ENCODE measurements at places on chromosomes 13 and 19. TPM values are rescaled to one million over a fixed set of nuclear protein-coding genes. Genes with fewer than 3 reads are reported as not detected.

- H3K4me1 ChIP-seq = no peaks in the 10 kb centered on the region
- H3K27me3 ChIP-seq = no peaks in the 10 kb centered on the region
- H3K27ac ChIP-seq = no peak overlapping the region
- DNase-seq = peak; percentile 13
Measured at GRCh38 chr13:41222259-41222852, 28.0 kb upstream of the KBTBD7 start.

DNA sequence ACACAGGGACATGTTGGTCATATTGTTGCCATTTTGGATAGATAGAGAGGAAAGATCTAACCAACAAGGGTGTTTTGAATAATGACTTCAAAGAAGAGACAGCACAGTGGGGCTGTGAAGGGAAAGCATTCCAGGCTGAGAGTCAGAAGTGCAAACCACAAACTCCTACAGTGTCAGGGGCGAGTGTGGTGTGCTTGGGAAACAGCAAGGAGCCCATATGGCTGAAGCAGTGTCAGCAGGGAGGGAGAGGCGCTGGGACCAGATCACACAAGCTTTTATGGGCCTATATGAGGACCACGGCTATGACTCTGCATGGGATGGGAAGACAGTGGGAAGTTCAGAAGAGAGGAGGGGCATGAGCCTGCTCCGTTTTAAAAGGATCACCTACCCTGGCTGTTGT, 166.4 kb downstream of the MYO16 start:
- no peak overlapping the region for H3K4me3 ChIP-seq
- no peak for DNase-seq
- H3K27ac ChIP-seq = no peak overlapping the region

ZNF99 gene
- 0.02 TPM for polyA plus RNA-seq

PSG6 gene
- polyA plus RNA-seq = 0.11 TPM

GRCh38 chr13:85019121-85019520, 780.1 kb downstream of the SLITRK6 start:
- no peaks in the 10 kb centered on the region for H3K4me1 ChIP-seq
- DNase-seq = no peak
- H3K36me3 ChIP-seq = no peaks in the 10 kb centered on the region
- no peaks in the 10 kb centered on the region for H3K27me3 ChIP-seq

SYNE4 gene
- polyA plus RNA-seq = 5.8 TPM

PINLYP gene
- 12.3 TPM for polyA plus RNA-seq

URAD gene
- polyA plus RNA-seq = 0.39 TPM

DNA sequence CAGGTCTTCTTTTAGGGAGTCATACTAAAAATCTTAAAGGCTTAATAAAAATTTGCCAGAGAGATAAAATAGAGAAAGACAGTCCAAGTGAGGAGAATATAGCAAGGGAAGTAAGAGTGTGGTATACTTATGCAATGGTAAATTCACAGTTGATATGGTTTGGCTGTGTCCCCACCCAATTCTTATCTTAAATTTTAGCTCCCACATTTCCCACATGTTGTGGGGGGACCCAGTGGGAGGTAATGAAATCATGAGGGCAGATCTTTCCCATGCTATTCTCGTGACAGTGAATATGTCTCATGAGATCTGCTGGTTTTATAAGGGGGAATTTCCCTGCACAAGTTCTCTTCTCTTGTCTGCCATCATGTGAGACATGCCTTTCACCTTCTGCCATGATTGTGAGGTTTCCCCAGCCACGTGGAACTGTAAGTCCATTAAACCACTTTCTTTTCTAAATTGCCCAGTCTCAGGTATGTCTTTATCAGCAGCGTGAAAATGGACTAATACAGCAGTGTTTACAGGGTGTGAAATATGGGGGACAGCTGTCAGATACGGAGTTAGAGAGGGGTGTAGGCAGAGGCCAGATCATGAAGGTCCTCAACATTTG, 115.4 kb downstream of the UGGT2 start:
- H3K27me3 ChIP-seq = no peaks in the 10 kb centered on the region
- DNase-seq = no peak
- no peaks in the 10 kb centered on the region for H3K4me1 ChIP-seq
- H3K27ac ChIP-seq = no peak overlapping the region
- H3K36me3 ChIP-seq = no peaks in the 10 kb centered on the region
- H3K4me3 ChIP-seq = no peak overlapping the region

DNA sequence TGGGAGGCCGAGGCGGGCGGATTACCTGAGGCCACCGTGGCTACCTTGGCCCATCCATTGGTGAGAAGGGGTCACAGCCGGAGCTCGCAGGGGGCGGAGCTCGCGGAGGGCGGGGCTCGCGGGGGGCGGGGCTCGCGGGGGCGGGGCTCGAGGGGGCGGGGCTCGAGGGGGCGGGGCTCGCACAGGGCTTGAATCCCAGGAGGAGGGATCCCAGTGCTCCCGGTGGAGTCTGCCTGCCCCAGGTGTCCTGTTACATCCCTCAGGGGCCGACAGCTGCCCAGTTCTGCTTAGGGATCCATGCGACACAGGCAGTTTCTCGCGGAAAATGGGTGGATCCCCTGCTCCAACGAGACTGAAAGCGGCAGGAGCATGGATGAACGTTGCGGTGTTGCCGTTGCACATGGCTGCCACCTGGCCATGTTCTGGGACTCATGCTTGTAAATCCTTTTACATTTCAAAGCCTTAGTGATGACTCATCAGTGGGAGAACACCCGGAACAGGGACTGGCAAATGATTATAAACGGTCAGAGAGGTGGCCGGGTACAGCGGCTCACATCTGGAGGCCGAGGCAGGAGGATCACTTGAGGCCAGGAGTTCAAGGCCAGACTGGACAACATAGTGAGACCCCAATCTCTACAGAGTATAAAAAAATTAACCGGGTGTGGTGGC, 25.1 kb downstream of the TMPRSS9 start:
- no peak for DNase-seq
- peaks cover 28% of the 10 kb centered on the region for H3K27me3 ChIP-seq
- H3K36me3 ChIP-seq = no peaks in the 10 kb centered on the region
- H3K4me3 ChIP-seq = no peak overlapping the region
- no peak overlapping the region for H3K27ac ChIP-seq

GRCh38 chr19:46731584-46731983, 14.3 kb upstream of the FKRP start:
- no peaks in the 10 kb centered on the region for H3K27me3 ChIP-seq
- no peak overlapping the region for H3K27ac ChIP-seq
- DNase-seq = no peak
- no peak overlapping the region for H3K4me3 ChIP-seq
- H3K36me3 ChIP-seq = peaks cover 90% of the 10 kb centered on the region
- peaks cover 10% of the 10 kb centered on the region for H3K4me1 ChIP-seq

DNA sequence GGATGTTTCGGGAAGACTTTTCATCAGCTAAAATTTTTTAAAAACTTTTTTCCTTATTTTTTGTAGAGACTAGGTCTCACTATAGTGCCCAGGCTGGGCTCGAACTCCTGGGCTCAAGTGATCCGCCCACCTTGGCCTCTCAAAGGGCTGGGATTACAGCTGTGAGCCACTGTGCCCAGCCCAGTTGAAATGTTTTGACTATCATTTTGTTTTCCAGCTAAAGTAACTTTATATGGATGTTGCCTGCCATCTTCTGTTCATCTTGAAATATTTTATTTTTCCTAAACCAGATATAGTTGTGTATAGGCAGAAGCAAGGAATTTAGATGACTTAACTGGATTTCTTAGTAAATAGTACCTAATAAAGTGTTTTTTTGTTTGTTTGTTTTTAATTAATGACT, 7.0 kb downstream of the CAB39L start:
- H3K27ac ChIP-seq = no peak overlapping the region
- DNase-seq = no peak
- no peaks in the 10 kb centered on the region for H3K4me1 ChIP-seq

GRCh38 chr13:31224963-31225559, 25.3 kb downstream of the B3GLCT start:
- no peaks in the 10 kb centered on the region for H3K27me3 ChIP-seq
- H3K36me3 ChIP-seq = no peaks in the 10 kb centered on the region
- no peak for DNase-seq
- H3K4me1 ChIP-seq = peaks cover 8% of the 10 kb centered on the region

NCR1 gene
- 0.46 TPM for polyA plus RNA-seq

DNA sequence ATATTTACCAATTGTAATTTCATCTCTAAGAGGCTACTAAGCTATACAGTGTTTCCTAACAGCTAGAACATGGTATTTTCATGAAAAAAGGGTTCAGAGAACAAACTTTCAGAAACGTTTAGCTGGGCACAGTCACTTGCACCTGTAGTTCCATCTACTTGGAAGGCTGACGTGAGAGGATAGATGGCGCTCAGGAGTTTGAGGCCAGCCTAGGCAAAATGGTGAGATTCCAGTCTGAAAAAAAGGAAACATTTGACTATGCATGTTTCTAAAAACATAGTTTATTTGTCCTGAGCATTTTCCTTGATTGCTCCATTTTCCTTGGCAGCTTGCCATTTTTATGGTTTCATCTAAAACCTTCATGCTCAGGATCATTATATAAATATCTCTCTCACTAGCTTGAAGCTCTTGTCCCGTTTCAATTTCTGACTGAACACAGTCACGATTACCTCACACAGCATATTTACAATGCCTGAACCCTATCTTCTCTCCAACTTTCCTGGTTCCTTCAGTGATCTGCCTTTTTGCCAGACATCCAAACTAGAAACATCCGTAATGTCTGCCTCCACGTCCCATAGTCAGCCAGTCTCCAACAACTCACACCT, 200.8 kb downstream of the RGCC start:
- no peak overlapping the region for H3K27ac ChIP-seq
- no peaks in the 10 kb centered on the region for H3K27me3 ChIP-seq
- no peaks in the 10 kb centered on the region for H3K36me3 ChIP-seq
- H3K4me1 ChIP-seq = no peaks in the 10 kb centered on the region
- no peak for DNase-seq
- no peak overlapping the region for H3K4me3 ChIP-seq

GRCh38 chr13:111584101-111584672, 263.7 kb downstream of the TEX29 start:
- no peak for DNase-seq
- H3K27me3 ChIP-seq = no peaks in the 10 kb centered on the region
- H3K27ac ChIP-seq = no peak overlapping the region
- no peak overlapping the region for H3K4me3 ChIP-seq
- H3K4me1 ChIP-seq = no peaks in the 10 kb centered on the region

- DNase-seq = no peak
- no peak overlapping the region for H3K27ac ChIP-seq
- no peaks in the 10 kb centered on the region for H3K36me3 ChIP-seq
Measured at GRCh38 chr13:112443191-112443994, 67.2 kb downstream of the SPACA7 start.

C1QTNF9B gene
- polyA plus RNA-seq = 0.34 TPM

SMIM44 gene
- not detected for polyA plus RNA-seq

DNA sequence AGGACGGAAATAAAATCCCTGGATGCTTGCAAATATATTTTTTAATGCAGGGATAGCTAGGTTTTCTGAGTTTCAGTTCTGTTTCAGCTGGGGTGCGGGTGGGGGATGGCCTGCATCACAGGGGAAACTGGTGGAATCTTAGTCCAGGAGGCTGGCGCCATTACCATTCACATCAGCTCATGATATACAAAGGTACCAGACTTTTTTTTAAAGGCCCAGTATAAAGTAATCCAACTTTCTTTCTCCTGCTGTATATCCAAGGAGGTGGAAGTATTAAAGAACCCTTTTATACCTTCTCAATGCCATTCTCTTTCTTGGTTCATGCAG, 343.8 kb downstream of the KCNRG start:
- H3K4me3 ChIP-seq = no peak overlapping the region
- H3K27ac ChIP-seq = no peak overlapping the region
- peaks cover 22% of the 10 kb centered on the region for H3K4me1 ChIP-seq
- DNase-seq = no peak
- H3K27me3 ChIP-seq = no peaks in the 10 kb centered on the region
- no peaks in the 10 kb centered on the region for H3K36me3 ChIP-seq

DNA sequence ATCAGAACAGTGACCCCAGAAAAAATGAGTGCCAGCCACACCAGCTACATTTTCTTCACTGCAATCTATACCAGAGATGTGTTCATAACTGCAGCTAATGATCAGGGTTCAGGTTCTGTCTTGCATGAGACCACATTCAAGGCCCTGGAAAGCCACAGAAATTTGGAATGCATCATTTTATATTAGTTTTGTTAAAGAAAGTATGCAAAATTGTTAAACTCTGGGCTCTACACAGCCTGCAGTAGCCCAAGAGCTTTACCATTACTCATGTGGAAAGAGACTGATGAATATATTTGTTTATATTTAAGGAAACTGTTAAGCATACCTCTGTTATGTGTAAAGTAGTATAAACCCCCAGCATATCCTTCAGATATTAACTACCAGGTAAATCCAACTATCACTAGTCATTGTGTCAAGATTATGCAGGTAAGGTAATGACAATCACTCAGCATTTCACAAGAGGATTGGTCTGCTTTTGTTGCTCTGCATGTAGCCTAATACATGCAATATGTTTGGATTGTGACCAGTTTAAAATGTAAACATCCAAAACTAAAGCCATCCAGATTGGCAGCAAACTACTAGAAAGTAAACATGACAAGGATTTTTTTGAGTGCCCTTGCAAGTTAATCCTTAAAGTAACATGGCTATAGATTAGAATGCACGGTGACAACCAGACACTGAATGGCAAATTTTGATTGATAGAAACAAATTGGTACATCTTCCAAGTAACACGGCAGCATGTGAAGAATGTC, 429.1 kb upstream of the ARGLU1 start:
- no peak overlapping the region for H3K4me3 ChIP-seq
- no peaks in the 10 kb centered on the region for H3K36me3 ChIP-seq
- no peak overlapping the region for H3K27ac ChIP-seq
- H3K4me1 ChIP-seq = no peaks in the 10 kb centered on the region

DNA sequence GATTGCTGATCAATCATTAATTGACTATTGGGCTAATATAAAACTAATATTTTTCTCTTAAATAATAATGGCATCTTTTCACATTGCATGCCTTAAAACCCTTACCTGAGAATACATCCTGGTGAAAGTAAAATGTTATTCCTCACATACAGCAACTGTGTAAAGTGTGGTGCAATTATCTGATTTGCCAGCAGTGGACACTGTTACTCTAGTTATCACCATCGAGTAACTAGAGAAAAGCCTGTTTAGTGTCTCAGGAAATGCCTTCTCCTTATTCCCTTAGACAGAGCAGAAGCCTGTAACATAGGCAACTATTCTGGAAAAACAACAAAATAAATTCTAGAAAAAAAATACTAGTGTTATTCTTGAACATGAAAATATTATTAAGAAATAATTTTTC, 459.8 kb downstream of the FGF14 start:
- no peaks in the 10 kb centered on the region for H3K4me1 ChIP-seq
- H3K36me3 ChIP-seq = no peaks in the 10 kb centered on the region
- no peak overlapping the region for H3K4me3 ChIP-seq
- no peak overlapping the region for H3K27ac ChIP-seq
- no peak for DNase-seq

- H3K4me3 ChIP-seq = peak overlapping the region; percentile 87
- peaks cover 5% of the 10 kb centered on the region for H3K4me1 ChIP-seq
- H3K27me3 ChIP-seq = no peaks in the 10 kb centered on the region
- DNase-seq = peak; percentile 16
- no peaks in the 10 kb centered on the region for H3K36me3 ChIP-seq
Measured at GRCh38 chr13:72726726-72727416, 558 bp downstream of the MZT1 start.

- no peaks in the 10 kb centered on the region for H3K27me3 ChIP-seq
- peaks cover 18% of the 10 kb centered on the region for H3K4me1 ChIP-seq
- peak overlapping the region; percentile 97 for H3K27ac ChIP-seq
- DNase-seq = no peak
- H3K4me3 ChIP-seq = peak overlapping the region; percentile 84
Measured at GRCh38 chr19:13152356-13152973, 2.3 kb downstream of the IER2 start.

FOXO1 gene
- polyA plus RNA-seq = 17.2 TPM

All from thymus (tissue), 14 donors.